RCC 7860 (cell line): ENCODE measurements at places on chromosomes 5 and 9.
A peak's percentile ranks its signal among the peaks of the same experiment; 100 is the strongest.

DNA sequence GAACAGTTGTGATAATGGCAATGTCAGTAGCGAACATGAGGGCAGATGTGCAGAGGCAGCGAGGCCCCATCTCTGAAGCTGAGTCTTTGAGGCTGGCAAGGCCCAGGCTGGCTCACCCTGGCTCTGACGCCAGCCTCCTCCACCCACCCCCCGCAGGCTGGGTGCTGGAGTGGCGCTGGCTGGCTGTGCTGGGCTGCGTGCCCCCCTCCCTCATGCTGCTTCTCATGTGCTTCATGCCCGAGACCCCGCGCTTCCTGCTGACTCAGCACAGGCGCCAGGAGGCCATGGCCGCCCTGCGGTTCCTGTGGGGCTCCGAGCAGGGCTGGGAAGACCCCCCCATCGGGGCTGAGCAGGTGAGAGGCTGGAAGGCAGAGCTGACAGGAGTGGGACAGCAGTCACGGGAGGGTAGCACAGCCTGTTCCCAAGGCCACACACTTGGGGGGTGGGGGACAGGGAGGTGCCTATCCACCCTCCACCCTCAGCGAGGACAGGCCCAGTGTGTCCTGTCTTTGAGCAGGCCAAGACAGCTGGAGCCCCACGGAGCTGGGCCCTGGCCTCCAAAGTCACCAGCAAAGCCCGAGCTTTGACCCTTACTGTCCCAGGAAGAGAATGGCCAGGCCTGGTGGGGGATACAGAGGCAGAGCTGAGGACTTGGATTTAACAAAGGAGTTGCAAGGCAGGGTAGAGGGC, 5.6 kb downstream of the SLC2A8 start:
- DNase-seq: no peak

DNA sequence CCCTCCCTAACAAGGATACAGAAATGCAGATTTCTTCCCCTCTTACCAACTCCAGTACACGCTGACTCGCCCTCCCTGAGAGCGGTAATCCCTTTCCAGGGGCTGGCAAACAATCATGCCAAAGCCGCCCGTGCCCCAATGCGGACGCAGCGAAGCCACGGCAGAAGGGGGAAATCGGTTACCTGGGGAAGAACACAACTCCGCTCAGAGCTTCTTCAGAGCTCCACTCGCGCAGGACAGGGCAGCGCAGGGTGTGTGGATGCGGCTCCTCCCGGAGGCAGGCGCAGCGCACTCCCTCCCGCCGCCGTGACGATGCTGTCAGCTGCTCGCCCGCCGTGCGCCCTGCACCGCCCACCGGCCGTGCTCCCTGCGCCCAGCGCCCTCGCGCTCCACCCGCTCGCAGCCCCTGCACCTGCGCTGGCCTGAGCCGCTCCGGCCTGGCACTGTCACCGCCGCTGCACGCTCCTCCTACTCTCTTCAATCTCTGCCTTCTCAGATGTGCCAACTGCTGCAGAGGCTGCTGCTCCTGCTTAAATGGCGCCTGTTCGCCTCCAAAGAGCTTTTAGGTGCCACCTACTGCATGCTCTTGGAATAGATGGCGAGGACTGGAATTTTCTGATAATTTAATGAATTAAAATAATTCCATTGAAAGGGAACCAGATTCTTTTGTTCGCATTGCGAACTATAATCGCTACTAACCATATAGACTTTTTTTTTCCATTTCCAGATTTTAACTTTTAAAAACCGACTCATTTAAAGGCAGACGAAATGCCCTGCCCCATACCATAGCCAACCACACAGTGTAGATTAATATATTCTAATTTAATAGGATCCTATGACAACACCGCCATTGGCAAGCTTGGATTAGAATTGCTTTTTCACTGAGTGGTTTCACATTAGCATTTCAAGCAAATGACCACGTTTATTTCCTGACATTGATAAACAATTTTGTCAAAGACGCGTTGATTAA, at the start of gene DIRAS2:
DIRAS2 (minus strand) TSS at position 255 of the 970 bp plus-strand sequence. CDS start 28,997 bp downstream, outside the sequence.
- peak; percentile 78 for DNase-seq

GRCh38 chr5:115946655-115947054, 15.6 kb upstream of the LVRN start:
- peak; percentile 8 for DNase-seq

- DNase-seq: no peak
Measured at GRCh38 chr5:121090822-121091221, 626.7 kb downstream of the PRR16 start.

DNA sequence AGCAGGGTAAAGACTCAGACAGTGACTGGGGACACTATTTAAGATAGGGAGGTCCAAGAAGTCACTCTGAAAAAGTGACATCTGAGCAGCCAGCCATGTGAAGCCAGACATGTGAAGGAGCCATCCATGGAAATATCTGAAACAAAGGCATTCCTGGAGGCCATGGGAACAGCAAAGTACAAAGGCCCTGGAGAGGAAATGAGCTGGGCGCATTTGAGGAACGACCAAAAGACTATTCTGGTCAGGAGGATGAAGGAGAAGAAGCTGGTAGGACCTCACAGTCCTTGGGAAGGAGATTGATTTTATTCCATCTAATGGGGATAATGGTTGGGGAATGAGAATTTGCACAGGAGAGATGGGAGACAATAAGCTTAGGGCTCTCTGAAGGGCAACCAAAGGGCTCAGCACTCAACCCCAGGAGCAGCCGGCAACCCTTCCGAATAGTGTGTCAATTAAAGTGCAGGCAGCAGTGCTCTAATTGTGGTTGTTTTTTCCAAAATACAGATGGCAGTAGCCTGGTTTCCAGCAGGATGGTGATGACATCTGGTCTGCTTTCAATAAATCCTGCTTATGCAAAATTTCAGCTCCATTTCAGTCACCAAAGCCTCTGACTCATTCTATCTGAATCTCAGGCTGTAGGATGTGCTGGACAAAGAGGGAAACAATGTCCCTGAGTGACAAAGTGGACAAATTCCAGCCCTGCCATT, 26.7 kb downstream of the FOXI1 start:
- peak; percentile 59 for DNase-seq

DNA sequence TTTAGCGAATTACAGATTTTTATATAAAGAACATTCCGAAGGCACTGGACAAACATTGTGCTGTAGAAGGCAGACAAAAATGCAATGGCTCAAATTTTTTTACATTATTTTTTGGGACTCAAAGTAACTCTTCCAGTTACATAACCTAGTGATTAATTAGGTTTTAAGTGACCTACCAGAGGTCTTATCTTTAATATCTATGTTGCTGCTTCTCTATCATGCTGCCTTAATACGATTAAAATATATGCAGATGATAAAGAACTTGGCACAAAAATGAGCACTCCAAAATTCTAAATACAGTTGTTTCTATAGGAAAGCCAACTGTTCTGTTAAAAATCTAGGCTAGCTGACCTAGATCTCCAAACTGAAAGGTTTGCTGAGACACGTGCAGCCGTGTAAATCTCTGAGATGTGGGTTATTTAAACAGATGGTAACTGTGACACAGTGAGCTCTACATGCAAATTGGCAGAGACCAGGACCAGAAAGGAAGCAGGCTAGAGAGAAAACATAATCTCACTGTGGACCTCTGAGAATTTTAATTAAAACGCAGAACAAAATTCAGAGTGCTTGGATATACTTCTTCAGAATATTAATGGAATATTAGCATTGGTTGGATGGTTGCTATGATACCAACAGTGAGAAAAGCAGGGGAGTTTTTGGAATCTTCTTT, 56.2 kb downstream of the CAMK4 start:
- no peak for DNase-seq

GRCh38 chr9:135101926-135102325, 14.5 kb downstream of the OLFM1 start:
- DNase-seq: no peak

DNA sequence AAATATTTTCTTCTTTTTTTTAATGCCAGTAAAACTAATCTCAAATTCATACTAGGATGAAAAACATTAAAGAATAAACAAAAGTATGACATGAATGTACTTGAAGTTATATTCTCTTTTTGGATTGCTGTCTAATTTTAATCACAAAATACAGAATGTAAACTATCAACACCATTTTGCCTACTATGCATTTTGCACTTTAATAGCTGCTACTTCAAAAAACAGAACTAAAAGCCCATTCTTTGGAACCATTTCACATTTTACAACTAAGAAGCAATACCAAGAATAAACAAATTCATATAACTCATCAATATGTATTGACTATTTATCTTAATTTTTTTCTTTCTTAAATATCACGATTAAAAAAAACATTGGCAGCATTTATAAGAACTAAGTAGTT, 58.1 kb downstream of the ADAMTS6 start:
- DNase-seq: no peak

DNA sequence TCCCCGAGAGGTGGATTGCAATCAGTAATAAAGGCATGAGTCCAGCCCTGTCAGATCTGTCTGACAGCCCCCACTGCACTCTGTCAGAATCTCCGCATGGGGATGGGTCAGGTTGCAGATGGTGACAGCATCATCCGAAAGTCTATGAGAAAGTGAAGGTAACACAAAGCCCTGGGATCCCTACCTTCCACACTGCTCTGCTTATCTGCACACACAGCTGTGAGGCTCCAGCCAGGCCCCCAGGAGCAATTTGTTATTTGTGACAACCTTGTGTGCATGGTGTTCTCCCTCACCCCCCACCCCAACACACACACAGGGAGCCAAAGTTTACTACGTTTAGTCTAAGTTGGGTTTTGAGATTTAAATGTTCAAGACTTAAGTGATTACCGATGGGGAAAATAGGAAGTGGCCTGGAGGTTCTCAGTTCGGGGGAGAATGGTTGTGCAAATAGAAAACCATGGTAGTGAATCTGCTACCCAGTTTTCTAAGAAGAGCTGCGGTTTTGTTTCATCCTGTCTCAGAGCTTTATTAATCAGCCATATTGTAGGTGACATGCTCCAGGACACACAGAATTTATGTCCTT, 92.7 kb downstream of the SV2C start:
- no peak for DNase-seq

DNA sequence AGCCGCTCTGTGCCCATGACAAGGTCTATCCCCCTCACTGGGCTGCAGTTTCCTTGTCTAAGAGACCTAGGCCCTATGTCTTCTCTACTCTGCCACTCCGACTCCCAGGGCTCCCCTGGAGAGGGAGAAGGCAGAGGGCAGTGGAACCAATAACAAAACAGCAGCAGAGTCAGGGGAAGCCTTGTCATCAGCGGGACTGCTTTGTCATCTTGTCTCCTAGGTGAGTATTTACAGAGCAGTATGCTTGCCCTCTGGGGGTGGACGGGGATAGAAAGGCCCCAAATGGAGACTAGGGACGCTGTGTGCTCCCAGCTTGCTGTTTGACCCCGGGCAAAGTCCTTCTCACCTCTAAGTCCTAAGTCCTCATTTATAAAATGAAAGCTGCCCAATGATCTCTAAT, 318.5 kb downstream of the CDK5RAP2 start:
- no peak for DNase-seq

DNA sequence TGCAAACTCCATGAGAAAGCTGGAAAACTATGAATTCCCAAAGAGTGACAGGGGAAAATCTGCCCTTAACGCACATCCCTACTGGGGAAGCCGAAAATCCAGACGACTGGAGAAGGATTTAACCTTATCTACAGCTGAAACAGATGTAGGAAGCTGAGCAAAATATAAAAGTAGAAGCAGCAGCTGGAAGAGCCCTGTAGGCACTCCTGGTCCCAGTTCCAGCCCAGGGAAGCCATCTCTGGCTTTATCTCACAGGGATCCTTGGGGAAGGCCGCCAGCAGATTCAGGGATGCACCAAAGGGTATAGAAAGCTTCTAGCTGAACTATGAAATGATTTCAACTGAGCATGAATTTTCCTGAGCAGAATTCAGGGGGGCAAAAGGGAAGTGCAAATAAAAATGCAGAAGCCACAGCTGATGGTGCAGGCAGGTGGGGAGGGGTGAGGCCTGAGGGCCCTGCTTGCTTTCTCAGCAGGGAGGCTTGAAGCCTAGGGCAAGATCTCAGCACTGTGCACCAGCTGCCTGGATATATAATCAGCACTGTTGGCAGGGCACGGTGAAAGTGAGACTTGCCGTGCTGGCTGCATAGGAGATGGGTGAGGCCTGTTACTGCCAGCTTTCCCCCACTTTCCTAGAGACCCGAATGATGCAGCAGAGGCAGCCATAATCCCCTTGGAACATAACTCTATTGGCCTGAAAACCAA, 2019.5 kb upstream of the NUDT12 start:
- no peak for DNase-seq

DNA sequence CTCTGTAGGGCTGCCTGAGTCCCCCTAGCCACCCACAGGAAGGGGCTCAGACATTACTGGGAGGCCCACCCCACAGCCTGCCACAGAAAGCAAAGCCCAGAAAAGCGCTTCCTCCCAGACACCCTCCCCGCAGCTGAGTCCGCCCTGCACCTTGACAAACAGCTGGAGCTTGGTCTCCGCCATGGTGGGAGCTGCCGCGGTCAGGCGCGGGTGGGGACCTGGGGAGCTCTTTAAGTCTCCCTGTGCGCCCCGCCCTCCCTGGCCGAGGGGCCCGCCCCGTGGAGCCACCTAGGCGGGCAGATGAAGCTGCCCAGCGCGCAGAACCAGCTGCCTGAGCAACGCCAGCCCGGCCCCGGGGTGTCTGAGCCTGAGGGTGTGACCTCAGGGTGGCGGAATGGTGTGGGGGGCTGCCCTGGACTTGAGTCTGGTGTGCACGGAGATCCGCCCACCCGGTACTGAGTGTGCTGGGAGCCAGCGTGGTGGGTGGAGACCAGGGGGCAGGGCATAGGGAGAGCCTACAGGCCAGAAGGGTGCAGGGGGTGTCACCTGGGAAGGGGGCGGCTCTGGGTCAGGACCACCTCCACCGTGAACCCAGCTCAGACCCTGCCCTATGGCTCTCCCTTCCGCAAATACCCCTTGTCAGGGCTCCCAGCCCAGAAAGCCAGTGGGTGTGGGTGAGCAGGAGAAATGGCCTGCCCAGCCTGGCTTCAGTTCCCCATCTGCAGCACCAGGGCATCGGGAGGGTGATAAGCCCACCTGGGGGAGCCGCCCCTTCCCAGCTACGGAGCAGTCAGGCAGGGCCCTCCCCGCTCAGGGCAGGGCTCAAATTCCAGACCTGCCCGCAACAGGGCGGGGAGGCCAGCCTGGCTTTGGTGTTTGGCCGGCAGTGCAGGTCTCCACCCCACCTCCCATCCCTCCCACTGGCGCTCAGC, at the start of gene CLIC3:
CLIC3 (minus strand) TSS at position 208 of the 932 bp plus-strand sequence; CDS start at position 183, 25 bp downstream.
- DNase-seq: no peak

DNA sequence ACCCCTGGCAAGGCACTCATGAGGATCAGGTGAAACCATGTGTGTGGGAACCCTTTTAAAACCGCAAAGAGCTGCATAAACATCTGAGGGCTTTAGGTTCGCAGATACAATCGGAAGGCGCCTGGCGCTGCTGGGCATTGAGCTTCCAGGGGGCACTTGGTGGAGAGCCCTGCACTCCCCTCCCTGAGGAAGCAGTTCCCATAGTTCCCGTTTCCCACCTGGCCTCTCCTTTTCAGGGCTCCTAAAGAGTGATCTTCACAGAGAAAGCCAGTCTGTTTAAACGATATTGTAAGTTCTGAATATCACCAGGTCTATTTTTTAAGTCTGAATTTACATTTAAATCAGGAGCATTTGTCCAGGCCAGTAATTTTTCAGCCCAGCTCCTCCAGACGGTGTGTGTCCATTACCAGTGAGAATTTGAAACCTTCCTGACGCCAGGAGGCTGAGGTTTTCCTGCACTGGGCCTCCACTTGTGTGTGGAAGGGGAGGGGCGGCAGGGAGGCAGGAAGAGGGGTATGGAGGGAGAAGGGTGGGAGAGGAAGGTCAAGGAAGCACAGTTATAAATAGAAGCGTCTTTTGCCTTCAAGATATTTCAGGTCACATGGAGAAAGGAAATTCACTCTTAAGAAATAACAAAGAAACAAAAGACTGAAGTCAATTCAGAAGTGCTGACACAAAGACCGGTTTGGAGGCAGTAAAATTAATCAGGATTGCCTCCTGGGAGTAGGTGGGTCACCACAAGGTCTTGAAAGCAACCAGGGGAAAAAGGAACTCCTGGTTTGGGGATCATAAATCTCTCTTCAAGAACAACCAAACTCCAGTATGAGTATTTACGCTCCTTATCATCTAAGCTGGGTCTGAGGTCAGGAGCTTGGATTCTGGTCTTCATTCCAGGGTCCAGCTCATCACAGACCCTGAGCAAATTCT, 14.3 kb upstream of the MGAT1 start:
- DNase-seq: peak; percentile 37
